ENCODE measurements at places on chromosomes 11 and 22.

- DNase-seq: no peak
Measured at GRCh38 chr11:31649129-31649966, 139.8 kb downstream of the ELP4 start.

DNA sequence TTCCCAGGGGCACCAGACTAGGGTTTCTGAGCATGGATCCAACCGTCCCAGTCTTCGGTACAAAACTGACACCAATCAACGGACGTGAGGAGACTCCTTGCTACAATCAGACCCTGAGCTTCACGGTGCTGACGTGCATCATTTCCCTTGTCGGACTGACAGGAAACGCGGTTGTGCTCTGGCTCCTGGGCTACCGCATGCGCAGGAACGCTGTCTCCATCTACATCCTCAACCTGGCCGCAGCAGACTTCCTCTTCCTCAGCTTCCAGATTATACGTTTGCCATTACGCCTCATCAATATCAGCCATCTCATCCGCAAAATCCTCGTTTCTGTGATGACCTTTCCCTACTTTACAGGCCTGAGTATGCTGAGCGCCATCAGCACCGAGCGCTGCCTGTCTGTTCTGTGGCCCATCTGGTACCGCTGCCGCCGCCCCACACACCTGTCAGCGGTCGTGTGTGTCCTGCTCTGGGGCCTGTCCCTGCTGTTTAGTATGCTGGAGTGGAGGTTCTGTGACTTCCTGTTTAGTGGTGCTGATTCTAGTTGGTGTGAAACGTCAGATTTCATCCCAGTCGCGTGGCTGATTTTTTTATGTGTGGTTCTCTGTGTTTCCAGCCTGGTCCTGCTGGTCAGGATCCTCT lies 709 bp downstream of the MRGPRX4 start:
- DNase-seq: no peak

- DNase-seq: no peak
Measured at GRCh38 chr11:28760676-28761390, 652.6 kb downstream of the METTL15 start.

- DNase-seq: no peak
Measured at GRCh38 chr11:74185695-74186094, 14.6 kb downstream of the PPME1 start.

DNA sequence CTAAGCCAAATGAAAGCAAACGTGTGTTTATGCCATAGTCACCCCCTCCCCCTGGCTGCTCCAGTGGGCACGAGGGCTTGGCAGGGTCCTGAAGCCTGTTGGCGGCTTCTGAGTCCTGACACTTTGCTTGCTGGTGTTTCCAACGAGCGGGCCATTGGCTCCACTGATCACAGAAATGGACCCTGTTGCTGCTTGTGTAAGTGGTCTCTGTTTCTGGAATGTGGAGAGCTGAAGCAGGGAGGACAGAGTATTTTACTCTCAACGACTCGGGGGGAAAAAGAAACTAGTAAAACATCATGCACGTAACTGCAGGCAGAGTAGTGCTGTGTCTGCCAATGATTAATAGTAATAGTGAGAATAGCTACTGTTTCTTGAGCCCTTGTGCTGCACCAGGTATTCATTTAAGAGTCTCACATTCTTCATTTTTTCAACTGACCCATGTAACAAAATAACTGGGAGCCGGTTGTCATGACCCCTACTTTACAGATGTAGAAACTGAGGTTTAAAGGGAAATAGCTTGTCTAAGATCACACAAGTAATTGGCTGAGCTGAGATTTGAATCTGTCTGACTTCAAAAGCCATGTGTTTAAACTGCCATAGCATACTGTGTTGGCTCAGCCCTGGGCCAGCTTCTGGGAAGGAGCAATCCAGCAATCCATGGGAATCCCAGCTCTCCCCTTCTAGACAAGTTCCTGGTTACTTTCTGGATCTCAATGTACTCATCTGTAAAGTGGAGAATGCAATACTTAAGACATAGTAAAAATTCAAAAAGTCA lies 526.7 kb downstream of the INSC start:
- no peak for DNase-seq

GRCh38 chr11:76830639-76831327 lies 29.9 kb upstream of the ACER3 start:
- DNase-seq: no peak

All from activated CD4-positive, alpha-beta T cell treated with anti-CD3 and anti-CD28 coated beads for 24 hours (primary cell).